ENCODE measurements at places on chromosomes 1 and 21.
A peak's percentile ranks its signal among the peaks of the same experiment; 100 is the strongest.

DNA sequence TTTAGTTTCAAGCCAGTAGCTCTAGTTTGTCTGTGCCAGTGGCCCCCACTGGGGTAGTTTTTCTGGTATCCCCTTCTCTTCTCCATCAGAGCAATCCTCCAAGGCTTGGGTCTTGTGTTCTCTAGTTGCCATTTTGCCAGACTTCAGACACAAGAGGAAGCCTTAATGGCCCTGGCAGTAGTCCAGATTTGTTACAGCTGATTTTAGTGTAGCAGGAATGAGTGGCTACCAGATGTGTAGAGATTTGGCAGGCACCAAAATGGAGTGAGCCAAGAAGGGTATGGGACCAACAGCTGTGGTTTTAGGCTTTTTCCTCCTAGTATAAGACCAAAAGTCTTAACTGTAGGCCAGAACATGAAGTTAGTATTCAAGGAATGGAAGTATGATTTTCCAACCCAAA lies 56.8 kb downstream of the ACP6 start:
- no peak for DNase-seq

DNA sequence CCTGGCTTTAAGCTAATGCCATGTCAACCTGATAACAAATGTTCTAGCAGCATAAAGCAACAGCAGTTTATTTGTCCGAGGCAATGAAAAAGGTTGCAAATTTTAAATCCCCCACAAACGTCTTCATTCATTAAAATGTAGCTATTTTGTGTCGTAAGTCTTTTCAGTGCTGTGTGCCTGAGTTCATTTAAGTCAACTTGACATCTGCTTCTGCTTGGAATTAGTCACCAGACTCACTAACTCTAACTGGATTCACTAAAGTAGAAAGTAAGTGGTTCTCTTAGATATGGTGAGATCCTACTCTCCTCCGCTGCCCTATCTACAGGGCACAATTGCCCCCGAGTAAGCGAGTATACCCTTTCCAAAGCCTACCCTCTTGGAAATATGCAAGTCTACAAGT lies 118.4 kb upstream of the CHRM3 start:
- DNase-seq = no peak

GRCh38 chr1:2055911-2056575 lies 5.8 kb downstream of the PRKCZ start:
- DNase-seq = no peak

DNA sequence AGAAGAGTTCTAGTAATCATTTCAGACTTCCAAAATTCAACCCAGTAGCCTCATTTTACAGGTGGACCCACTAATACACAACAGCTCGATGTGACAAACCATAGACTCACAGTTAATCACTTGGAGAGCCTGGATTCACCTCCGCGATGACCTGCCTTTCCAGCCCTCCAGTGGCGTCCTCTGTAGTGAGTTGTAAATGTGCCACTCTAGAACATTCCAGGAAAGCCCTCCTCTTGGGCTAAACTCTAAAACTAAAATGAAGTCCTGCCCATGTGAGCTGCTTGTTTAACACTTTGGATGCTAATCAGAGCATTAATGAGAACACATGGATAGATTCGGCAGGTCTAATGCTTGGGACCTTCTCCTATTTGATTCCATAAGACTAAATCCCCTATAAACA lies 140.7 kb downstream of the DHRS3 start:
- no peak for DNase-seq

DNA sequence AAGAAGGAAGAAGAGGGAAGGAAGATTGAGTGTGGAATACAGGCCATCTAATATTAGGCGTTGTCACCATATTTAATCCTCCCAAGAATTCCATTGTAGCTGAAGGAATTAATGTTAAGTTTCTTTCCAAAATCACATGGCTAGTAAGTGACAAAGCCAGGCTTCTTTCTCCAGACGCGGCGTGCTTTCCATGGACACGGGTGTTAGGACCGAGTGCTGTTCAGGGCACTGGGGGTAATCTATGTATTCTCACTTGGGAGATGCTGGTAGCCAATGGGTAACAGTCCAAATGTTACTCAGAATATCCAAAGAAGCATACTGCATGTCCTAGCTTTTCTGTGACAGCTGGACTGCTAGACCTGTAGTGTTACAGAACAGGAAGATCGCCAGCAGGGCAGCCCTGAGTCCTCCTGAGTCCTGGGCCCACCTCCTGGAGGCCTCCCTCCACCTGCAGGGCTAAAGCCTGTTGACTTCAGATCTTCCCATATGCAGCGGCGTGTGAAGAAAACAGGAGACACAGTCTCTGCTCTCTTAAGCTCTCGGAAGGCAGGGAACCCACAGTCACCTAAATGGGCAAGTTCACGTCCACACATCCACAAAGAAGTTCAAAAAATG lies 5.3 kb downstream of the IGSF9 start:
- DNase-seq = no peak

DNA sequence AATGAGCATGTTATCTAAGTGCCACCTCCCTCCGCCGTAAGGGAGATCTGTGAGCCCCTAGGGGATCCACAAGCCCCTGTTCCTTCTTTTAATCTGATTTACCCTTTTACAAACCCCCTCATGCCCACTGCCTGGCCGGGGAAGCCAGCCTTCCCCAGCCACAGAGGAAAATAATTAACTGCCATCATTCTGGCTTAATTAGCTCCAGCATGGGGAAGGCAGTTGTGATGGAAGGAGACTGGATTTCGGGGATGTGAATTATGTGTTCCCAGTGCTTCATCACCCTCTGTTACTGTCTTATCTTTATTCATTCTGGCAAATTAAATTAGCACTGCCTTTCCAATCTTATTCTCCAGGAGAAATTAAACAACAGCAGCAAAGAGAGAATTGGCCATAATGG lies 135.8 kb downstream of the PTPRU start:
- DNase-seq = no peak

DNA sequence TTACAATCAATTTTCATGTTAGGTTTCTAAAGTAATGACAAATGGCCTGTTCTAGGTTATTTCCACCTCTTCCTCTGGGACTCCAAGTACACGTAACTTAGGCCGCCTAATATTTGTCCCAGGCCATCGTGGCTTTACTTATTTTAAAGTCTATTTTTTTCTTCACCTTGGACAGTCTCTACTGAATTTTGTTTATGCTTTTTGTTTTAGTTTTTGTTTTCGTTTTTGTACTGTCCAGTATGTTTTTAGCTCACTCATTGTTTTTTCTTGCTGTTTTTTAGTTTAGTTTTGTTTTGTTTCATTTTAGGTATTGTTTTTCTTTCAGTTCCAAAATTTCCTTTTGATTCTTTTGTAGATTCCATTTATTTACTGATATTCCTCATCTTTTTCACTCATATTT lies 187.7 kb upstream of the RNPC3 start:
- no peak for DNase-seq

DNA sequence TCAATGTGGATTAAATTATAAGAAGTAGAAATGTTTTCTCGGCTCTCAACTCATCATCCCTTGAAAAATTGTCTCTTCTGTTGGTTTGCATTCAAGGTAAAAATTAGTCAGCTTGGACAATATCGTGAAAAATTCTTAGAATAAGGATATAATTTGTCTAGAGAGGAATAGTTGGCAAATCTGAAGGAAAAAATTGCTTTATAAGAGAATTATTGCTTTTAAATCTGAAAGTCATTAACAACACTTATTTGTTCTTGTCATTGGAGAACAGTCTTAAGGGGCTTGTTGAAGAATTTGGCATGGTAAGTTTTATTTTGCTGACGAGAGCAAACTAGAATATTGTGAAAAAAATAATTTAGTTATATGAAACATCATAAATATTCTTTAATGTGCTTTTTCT lies 26.4 kb downstream of the ANGPTL1 start:
- no peak for DNase-seq

DNA sequence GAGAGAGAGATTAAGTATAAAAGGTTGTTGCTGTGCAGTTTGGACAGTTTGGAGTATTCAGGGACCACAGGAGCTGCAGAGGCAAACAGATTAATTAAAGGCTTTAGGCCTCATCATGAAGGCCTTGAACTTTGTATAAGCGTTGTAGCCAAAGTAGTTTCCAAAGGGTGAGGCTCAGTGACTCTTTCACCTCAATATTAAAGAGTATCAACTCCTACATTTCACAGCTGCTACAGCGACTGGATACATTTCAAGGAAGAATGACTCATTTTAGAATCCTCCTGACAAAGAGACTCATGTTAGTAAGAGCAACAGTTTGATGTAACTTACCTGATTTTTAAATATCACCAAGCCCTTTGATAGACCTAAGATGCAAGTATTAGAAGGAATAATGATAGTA lies 355.5 kb downstream of the HLX start:
- DNase-seq = no peak

- no peak for DNase-seq
Measured at GRCh38 chr1:6053206-6053546, 7.5 kb downstream of the KCNAB2 start.

DNA sequence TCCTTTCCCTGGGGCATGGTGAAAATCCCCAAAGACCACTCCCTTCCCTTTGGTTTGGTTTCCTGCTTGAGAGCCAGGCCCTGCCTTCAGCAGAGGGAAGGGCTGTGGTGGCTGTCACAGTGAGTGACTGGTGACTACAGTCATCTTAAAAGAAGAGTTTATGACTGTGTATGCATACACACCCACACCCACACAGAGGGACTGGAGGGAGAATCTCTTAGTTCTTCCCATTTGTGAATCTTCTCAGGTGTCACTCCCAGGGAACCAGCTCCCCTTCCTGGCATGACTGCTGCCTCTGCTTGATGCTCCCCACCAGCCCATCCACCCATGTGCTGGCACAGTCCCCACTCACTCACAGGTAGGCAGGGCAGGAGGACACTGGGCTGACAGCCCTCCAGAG lies 3.9 kb upstream of the KCNA2 start:
- DNase-seq = no peak

DNA sequence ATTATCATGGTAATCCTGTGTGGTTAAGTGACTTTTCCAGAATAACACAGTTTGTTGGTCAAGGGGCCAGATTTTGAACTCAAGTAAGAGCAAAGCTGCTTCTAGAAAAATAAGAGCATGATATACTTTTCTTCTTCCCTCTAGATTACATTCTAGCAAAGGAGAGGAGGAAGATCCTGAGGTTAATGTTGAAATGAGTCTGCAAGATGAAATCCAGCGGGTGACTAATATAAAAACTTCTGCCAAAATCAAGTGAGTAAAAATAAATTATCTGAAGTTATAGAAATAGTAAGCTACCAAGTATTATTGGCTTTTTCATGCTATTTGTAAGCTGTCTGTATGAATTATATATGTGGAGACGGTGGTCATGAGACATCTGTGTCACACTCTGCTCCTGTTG lies 12.8 kb downstream of the WDR3 start:
- DNase-seq = no peak

GRCh38 chr1:67522001-67522441 lies 91.8 kb upstream of the SERBP1 start:
- no peak for DNase-seq

GRCh38 chr1:111967886-111968285 lies 21.6 kb downstream of the KCND3 start:
- no peak for DNase-seq

DNA sequence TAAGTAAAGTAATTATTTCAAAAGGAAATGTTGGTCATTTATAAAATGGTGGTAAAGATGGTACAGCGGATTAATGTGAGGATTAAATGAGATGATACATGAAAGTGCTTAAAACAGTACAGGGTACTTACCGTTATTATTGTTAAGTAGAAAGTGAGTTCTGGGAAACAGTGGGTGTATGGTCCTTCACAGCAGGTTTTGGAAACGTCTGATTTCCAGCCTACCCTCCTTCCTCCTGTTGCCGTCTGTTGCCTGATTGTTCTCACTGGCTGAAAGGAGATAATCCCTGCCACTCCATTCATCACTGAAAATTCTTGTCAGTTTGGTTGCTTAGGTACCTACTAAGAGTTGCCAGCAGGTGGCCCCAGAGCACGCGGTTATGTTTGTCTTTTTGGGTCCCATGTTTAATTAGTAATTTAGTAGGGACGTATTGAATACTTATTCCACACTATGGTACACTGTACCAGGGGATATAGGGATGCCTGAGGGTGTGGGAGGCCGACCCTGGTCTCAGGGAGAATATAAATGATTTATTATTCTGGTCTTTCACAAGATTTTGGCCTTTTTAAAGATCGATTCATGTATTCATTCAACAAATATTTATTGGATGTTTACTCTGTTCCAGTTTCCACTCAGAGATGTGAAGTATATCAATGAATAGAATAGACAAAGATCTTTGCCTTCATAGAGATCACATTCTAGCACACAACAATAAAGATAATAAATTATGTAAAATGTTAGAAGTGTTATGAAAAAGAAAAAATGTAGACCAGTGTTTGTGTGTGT lies 30.8 kb upstream of the RPTN start:
- peak; percentile 87 for DNase-seq

GRCh38 chr1:204080163-204080903 lies 7.4 kb downstream of the SOX13 start:
- no peak for DNase-seq

DNA sequence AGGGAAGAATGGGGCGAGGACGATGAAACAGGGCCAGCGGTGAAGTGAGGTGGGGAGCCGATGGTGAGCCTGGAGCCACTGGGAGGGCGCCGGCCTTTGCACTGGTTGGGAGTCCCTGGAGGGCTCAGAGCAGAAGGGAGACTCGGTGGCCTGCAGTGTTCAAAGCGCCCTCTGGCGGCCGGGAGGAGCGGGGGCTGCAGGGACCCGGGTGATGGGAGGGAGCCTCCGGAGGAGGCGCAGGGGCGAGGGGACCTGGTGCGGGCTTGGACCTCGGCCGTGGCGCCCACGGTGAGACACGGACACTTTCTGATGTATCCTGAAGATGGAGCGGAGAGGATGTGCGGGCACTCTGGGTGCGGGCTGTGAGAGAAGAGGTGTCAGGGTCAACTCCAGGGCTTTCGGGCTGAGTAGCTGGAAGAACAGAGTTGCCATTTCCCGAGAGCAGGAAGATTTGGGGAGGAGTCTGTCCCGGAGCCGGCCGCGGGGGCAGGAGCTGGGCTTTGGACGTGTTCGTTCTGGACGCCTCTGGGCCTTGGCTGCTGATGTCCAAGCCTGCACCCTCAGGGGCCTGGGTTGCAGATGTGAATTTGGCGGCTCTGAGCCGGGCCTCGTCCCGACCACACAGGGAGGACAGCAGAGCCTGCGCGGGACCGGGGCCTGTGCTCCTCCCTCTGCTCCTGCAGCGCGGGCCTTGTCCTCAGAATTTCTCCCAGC lies 29.7 kb downstream of the HEYL start:
- peak; percentile 35 for DNase-seq

DNA sequence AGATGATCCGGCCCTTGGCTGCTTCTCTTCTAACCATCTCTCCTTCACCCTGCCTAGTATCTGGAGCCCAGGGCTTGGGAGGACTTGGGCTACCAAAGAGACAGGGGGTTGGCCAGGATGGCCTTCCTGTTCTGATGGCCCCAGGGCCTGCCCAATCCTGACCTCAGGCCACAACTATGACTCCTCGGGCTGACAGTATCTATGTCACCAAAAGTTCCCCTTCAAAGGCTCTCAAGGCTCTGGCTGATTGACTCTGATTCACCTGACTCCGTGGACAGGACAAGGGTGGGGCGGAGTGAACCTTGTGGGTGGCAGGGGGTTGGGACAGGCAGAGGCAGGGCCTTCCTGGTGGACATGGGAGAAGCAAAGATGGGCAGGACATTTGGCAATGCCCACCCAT lies 12.7 kb downstream of the MEF2D start:
- no peak for DNase-seq

DNA sequence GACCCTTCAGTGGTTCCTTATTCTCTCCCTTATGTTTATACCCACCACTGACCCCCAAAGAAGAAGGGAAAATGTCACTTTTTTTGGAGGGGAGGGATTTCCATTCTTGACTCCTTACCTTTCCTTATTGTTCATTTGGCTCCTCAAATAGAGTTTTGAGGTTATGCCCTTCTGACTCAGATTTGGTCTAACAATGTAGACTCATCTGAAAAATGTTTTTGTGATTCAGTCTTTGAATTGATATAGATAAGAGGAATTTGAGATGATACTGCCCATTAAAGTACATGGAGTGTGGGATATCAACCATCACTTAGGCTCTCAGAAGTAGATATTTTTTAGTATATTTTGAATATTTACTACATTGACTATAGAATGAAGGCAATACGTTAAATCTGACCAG lies 16.1 kb downstream of the USP1 start:
- DNase-seq = no peak
